ENCODE measurements at places on chromosomes 3 and 15.

DNA sequence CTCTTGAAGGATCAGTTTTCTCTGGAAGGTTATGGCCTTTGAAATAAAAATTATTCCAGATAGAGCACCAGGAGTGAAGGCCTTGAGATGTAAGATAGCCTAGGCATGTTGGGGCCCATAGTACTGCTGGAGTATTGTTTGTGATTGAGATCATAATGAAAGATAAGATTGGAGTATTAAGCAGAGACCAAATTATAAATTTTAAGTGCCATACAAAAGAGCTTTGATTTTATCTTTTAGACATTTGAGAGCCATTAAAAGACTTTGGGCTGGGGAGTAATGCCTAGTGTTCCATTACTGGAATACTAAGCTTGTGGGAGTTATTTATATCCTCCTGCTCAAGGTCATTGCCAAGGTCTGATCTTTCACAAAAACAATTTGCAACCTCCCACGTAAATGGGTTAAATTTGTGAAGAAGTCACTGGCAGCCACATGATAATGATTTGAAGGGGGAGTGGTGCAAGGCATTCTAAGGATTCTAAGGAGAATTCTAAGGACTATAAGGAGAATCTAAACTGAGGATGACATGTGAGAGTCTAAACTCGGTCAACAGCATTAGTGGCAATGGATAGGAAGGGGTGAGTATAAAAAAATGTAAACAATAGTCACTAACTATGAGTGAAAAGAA lies 12.8 kb downstream of the ELL3 start:
- no peak for DNase-seq

DNA sequence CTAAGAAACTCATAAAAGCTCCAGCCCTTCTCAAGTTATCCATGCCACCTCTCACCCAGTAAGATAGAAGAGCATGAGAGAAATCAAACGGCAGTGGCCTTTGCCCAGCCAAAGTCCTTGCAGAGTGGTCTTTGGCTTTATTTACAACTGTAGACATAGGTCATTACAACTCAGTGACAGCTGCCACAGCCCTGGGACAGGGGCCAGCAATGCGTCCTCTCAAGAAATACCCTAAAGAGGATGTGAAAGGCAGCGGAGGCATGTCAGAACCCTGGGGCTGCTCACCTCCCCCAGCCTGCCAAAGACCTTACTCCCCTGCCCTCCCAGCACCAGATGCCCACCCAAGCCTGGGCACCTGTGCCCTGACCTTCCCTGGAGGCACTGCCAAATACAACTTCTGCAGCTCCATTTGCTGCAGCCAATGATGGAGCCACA lies 6.3 kb downstream of the ACAA1 start:
- no peak for DNase-seq

DNA sequence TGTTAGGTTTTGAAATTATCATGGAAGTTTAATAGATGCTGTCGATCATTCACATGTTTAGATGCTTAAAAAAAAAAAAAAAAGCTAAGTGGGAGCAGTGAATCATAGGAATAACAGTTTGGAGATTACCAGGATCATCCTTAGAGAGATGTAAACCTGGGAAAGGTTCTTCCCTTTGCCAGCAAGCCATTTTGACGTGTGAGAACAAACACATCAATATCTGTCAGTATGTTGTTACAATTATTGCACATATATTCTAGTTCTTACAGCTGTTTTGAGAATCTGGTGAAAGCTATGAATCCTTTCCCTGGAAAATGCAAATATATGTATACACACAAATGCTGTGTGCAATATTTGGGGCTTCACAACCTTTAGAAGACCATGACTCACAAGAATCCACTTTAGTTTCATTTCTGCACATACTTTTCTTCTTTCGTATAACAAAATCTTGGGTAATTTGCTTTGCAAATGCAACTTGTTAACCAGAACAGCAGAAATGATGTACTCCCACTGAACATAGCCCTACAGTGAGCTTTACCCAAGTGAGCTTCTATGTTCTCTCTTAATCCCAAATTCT lies 12.0 kb downstream of the NFKBIZ start:
- no peak for DNase-seq

DNA sequence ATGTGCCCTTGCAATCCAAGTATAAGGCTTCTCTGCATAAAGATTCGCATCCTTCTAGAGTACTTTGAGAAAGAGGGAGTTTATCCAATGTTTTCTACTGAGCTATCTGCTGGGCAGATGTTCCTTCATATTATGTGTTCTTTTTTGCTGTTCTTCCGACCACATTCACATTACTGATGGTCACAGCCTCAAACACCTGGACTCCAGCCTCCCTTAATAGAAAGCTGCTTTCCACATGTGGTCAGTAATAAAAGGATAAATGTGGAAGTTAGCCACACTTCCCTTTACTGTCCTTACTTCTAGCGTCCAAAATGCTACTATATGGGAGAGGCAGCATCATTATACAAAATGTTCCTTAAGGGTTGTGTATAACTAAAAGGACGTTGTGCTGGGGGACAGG lies 116.9 kb downstream of the CD47 start:
- DNase-seq = no peak

- DNase-seq = no peak
These were observed 1264.3 kb upstream of the ALCAM start for GRCh38 chr3:104102386-104102785.

DNA sequence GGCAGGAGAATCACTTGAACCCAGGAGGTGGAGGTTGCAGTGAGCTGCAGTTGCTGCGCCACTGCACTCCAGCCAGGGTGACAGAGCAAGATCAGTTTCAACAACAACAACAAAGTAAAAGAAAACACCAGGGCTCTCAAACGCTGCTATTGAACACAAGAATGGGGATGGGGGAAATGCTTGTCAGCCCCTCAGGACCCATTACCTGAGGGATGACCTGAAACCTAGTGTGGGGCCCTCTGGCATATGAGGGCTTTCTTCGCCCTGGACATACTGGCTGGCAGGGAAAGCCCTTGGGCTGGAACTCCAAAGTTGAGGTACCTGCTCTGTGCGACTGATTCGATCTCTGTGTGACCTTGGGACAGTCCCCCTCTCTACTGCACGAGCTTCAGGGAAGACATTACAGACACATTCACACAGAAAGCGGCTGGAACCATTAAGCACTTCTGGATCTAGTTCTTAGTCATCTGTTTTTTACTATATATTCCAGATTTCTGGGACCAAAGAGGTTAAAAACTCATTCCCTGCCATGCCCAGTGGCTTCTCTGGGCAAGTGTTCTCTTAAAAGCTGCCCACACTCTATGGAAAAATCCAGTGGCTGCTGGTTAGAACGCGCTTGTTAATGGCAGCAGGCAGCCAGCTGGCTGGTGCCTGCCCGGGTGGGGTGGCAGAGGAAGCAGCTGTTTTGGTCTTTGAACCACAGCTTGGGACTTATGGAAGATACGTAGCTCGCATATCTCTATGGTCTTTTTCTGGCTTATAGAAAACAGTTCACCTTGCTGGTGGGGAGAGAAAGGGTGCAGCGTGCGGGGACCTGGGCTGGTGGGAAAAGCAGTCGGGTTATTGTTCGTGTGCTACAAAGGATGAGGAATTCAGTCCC lies 57.2 kb downstream of the ATP1B3 start:
- DNase-seq = no peak

- no peak for DNase-seq
These were observed 43.7 kb downstream of the MECOM start for GRCh38 chr3:169619793-169620192.

DNA sequence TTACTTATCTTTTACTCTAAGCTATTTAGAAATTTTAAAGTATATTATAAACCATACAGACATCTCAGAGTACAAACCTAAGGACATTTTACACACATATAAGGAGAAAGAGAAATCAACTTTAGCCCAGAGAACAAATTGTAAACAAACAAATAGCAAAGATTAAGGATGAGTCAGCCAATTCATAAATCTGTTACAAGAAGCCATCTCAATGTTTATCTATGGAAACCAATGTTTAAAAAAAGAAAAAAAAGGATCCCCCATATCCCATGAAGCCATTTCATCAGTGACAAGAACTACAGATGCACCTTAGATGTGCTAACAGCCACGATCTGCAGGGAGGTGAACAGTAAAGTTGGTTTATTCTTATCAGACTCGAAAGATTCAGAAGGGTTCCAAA lies 437.1 kb downstream of the SHQ1 start:
- DNase-seq = no peak

DNA sequence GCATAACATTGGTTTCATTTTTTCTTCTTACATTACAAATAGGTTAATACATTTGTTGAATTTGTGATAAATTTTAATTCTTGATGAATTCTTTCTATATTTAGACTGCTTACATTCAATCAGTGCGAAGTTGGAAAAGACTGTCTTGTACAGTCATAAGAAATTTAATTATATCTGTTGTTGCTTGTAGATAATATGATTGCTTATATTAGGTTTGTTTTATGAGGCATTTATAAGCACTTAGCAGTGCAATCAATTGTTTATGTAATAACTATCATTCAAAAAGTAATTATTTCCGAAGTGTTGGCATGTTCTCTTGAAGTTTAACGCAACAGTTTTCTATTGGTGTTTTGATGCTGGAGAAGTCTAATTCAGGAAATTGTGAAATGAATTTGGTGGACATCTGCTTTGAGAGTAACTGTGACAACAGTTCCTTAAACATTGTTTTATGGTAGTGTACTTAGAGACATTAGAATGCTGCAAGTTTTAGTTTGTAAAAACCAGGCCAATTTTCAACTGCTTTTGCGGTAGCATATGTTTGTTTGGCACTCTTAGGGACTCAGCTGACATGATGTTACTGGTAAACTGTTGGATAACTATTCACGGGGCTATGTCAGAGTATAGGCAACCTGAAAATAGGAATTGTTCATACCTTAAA lies 99.7 kb downstream of the NAALADL2 start:
- no peak for DNase-seq

- DNase-seq = no peak
These were observed 23.7 kb downstream of the ALPK3 start for GRCh38 chr15:84840741-84841429.

- no peak for DNase-seq
These were observed 44.8 kb downstream of the SLC6A1 start for GRCh38 chr3:11037241-11037873.

DNA sequence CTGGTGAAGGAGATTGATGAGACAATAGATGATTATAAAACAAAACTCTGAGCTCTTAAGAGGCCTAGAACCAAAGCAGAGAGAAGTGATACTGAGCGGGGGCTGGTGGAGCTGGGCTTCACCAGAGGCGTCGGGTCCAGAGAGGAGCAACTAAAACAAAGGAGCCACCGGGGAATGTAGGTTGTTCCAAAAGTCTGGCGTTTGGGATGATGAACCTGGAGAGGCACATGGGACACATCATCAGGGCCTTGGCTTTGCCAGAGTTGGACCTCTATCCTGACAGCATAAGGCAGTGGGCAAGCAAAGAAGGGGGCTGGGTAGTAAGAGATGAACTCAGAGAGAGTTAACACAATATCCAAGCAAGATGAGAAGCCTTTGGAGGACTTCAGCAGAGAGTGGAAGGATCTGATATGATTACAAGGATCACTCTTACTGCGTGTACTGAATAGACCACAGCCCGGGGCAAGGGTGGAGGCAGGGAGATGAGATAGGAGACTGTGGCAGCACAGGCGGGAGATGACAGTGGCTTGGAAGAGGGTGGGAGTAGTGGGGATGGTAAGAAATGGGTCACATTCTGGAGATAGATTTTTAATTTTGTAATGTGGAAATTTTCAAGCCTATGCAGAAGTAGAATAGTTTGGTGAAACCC lies 36.0 kb upstream of the RASA2 start:
- no peak for DNase-seq

DNA sequence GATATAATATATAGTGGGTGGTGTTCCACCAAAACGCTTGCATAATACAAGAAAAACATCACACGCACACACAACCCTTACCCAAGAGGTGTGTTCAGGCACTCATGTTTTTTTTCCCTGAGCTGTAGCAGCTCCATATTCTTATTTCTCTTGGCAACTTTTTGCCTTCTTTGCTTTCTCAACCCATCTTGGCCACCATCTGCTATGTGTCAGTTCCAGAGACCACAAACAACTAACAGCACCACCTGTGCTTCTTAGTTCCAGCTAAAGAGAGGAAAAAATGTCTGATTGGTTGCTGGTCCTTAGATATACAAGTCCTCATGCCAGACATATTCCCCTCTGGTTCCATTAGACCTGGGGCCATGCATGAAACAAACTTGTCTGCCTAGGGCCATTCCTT lies 11.9 kb downstream of the ACTC1 start:
- DNase-seq = no peak

GRCh38 chr3:101072300-101072699 lies 79.1 kb upstream of the ABI3BP start:
- DNase-seq = no peak

GRCh38 chr3:146574173-146574572 lies 29.8 kb upstream of the PLSCR1 start:
- DNase-seq = no peak
